ENCODE measurements at places on chromosomes 12 and 14.

DNA sequence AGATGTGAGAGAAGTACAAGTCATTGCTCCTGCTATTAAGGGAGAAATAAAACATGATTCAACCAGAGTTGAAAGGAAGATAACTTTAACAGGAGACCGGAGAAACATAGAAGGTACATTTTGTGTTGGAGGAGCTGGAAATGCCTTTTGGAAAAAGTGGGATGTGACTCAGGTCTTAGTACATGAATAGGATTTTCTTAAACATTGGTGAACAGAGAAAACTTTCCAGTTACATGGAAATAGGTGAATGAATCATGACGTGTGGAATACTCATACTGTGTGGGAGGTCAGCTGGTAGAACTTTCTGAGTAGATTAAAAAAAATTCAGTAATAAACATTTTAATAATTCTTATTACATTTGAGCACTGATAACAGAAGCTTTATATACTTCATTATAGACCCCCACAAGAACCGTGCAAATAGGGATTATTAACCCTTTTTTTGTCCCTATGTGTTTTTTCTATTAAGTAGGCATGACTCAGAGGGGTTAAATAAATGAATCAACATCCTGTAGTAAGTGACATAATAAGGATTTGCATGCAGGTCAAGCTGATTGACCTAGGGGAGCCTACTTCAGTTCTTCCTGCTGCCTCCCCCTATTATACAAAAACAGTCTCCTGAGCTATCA, 710.5 kb downstream of the NOVA1 start:
- no peak for DNase-seq

DNA sequence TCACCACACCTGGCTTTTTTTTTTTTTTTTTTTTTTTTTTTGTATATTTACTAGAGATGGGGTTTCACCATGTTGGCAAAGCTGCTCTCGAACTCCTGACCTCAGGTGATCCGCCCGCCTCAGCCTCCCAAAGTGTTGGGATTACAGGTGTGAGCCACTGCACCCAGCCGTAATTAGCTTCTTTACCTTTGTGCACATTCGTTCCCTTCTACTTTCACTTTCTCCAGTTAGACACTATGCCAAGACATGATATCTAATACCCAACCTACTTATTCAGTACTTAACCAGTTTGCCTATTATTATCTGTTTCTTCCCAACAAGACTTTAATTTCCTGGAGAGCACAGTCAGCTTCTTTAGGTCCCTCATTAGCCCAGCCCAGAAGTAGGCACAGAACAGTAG, 5.3 kb downstream of the STYK1 start:
- DNase-seq: no peak

- no peak for DNase-seq
These were observed 9.3 kb downstream of the TPCN1 start for GRCh38 chr12:113230315-113231234.

DNA sequence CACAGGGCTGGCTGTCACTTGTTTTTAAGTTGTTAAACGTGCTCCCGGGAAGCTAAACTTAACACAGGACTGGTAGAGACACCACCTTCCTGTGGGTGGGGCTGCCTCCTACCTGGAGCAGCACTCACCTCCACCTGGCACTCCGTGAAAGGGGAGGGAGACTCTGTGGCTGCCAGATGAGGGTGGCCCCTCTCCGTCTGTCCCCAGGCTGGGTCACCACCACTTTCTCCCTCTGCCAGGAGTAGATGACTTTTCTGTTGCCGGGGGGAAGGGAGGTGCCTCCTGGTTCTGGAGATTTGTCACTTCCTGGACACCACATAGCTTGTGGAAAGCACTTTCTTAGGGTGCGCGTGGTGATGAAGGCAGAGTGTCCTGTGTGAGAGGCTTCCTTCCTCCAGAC, 81.3 kb downstream of the WDR20 start:
- DNase-seq: no peak

- no peak for DNase-seq
These were observed 2.5 kb upstream of the CFAP73 start for GRCh38 chr12:113146999-113147398.

GRCh38 chr14:94115058-94115591, 4.6 kb downstream of the IFI27 start:
- DNase-seq: no peak

GRCh38 chr12:6698352-6699046, 2.1 kb downstream of the PIANP start:
- no peak for DNase-seq

GRCh38 chr14:67541448-67542387, 8.6 kb downstream of the PLEKHH1 start:
- DNase-seq: no peak

GRCh38 chr12:90396556-90396955, 558.4 kb downstream of the CCER1 start:
- DNase-seq: no peak

DNA sequence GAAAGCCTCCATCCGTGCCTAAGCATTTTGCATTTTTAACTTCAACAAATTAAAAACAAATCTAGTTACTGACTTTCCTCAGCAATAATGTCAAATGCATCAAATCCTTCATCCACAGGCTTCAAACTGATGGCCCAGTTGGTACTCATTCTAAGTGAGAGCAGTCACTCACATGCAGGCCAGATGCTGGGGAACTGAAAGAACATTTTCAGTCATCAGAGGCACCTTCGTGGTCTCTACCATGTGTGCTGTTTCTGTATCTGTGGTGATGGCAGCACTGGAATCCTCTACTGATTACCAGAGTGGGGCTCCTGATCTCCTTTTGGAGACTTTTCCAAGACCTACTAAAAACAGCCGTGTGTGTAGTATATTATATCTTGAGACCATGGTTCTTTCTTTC, 145.2 kb downstream of the PRIMA1 start:
- no peak for DNase-seq

DNA sequence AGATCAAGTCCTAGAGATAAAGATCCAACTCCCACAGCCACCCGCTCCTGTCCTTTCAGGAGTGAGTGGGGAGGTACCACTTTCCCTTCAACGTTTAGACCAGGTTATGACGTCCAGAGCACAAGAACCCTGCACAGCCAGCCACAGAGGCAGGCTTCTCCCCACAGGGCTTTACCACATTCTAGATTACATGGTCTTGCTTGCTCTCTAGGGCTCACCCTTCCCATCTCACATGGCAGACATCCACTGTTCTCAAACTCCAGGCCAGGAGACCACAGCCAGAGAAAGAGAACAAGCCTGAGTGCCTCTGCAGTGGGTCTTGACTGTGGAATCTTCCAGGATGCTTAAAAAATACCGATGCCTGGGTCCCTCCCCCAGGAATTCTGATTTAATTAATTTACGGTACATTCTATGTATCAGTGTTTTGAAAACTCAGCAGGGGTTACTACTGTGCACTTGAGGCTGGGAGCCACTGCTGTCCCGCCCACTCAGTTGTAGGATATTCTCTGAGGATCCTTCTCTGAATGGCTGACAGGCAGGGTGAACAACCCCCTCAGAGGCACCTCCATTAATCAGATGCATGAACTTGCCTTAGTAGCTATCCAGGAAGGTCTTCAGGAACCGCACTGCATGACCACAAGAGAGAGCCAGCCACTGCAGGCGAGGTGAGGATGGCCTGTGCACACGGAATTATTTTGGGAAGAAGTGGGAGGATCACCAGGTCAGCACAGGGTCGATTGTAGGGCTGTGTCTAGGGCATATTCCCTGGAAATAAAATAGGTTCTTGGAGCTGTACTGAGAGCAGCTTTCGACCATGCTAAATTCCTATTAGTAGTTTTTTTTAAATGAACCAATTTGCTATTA, 21.5 kb upstream of the SOCS2 start:
- no peak for DNase-seq

- no peak for DNase-seq
These were observed 277.3 kb downstream of the SLC16A7 start for GRCh38 chr12:59873136-59873535.

- DNase-seq: no peak
These were observed 1.5 kb downstream of the ZNF605 start for GRCh38 chr12:132954471-132955048.

DNA sequence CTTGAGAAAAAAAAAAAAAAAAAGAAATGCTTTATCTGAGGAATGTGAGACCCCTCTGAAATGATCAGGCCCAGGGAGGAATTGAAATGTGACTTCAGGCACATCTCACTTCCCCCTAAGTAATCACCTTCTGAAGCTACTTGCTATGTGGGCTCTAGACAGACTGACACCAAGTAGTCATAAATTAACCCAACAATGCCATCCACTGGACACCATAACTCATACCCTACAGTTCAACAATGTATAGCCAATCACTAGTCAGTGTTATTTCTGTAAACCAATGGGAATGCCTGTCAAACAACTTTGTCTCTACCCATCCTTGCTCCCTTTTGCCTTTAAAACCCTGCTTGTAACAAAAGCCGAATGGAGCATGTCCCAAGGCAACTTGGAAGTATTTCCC, 182.7 kb upstream of the TMPO start:
- no peak for DNase-seq

GRCh38 chr12:117878605-117879004, 90.2 kb downstream of the KSR2 start:
- DNase-seq: no peak

DNA sequence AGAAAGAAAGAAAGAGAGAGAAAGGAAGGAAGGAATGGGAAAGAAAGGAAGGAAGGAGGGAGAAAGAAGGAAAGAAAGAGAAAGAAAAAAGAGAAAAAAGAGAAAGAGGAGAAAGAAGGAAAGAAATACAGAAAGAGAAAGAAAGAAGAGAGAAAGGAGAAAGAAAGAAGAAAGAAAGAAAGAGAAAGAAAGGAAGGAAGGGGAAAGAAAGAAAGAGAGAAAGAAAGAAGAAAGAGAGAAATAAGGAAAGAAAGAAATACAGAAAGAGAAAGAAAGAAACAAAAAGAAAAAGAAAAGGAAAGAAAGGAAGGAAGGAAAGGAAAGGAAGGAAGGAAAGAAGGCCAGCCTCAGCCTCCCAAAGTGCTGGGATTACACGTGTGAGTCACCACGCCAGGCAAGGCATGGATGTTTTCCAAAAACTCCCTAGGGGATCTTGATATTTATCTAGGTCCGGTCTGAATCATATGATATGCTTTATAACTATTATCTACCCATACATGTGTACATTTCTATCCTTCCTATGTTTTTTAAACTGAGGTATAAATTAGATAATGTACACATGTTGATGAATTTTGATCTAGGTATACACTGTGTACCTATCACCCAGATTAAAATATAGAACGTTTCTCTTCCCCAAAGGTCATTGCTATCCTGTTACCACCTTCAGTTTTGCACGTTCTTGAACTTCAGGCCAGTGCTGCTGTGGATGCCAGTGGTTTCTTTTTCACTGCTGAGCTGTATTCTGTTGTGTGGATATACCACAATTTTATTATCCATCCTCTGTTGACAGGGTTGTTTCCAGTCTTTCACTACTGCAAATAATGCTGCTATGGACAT, 177.9 kb downstream of the RBM19 start:
- DNase-seq: no peak

DNA sequence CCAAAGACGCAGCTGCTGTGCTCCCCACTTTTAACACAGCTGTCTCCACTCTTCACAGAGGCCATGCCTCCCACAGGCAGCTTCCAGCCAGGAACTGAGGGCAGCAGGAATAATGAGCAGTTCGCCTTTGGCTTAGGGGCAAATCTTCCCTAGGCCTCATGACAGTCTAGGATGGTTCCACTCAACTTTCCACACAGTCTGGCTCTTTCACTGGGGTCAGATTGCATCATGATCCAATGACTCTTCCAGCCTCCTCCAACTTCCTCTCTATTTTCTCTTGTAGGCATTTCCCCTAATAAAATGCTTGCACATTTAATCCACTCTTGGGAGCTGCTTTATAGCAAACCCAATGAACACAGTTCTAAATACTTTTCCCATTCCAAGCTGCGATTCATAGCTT, 271.6 kb upstream of the ATP2B1 start:
- DNase-seq: no peak

DNA sequence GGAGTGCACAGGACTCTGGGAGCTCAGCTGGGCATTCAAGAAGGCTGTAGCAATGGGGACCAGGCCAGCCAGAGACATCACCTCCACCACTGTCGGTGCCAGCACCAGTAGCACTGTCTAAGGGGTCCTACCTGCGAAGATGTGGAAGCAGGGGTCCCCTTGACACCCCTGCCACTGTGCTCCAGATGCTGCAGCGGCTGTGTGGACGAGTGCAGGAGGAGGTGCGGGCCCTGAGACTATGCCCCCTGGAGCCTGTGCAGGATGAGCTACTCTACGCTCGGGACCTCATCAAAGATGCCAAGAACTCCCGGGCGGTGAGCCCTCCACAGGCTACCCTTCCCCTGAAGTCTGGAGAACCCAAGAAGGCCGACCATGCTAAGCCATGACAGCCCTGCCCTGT, 8.6 kb downstream of the CARMIL3 start:
- DNase-seq: no peak

DNA sequence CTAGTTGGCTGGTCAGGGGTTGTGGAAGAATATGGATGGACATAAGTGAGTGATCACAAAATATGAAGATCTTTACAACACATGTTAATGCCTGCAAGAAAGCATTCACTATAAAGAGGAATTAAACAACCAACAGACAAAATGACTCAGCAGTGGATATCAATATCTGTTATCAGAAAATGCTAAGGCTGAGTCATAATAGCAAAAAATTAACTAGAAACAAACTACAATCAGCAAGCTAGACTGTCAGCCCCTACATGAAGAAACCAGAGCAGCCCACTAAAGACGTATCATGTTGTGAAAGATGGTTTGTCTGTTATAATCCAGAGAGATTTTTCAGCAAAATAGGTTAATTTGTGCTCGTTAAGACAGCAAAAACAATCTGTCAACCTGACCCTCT, 472.9 kb downstream of the NELL2 start:
- DNase-seq: no peak

- DNase-seq: no peak
These were observed 71.6 kb downstream of the PDE6H start for GRCh38 chr12:15044471-15044870.

DNA sequence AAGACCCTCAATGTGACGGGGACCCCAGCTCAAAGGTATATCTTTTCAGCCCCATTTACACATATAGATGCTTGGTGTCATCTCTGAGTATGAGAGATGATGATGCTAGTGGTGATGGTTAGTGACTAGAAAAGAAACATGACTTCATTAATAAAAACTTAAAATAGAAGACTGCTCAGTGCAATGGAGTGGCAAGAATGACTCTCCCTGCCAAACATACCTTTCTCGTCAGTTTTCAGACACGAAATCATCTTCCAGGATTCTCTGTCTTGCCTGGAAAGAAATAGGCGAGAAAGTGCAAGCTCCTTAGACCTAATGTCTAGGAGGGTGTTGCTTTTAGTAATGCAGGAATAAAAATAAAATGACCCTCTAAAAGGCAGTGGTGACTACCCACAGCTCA, 71.7 kb downstream of the TPH2 start:
- DNase-seq: no peak

GRCh38 chr12:130104571-130105106, 57.6 kb upstream of the FZD10 start:
- DNase-seq: no peak

- no peak for DNase-seq
These were observed 19.5 kb downstream of the PRKAB1 start for GRCh38 chr12:119687406-119687805.

Measured in cortex of kidney (tissue), 1 donor.